Renal cortex interstitium (tissue), 15 donors: ENCODE measurements at places on chromosomes 5 and 9. TPM values are rescaled to one million over a fixed set of nuclear protein-coding genes. Genes with fewer than 3 reads are reported as not detected.
A peak's percentile ranks its signal among the peaks of the same experiment; 100 is the strongest.

The COL23A1 gene
- 7.7 TPM for polyA plus RNA-seq

The SLC6A7 gene
- polyA plus RNA-seq, result 0.11 TPM

The NEURL1B gene
- 14.8 TPM for polyA plus RNA-seq

The SIL1 gene
- 53.2 TPM for polyA plus RNA-seq

DNA sequence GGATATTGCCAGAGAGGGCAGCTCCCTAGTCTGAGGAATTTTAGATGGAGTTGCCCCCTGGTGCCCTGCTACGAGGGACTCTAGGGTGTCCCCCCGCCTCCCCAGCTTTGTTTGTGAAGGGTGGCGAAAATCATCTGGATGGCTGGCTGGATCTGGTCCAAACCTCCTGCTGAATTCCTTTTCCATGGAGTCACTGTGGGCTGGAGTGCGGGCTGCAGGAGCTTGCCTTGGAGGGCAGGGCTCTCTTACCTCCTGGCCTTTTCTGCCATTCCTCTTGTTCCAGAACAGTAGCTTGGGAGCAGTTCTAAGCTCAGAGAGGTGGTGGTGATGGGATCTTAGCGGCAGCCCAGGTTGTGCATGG lies 2.1 kb downstream of the SYNPO start:
- DNase-seq, result no peak

DNA sequence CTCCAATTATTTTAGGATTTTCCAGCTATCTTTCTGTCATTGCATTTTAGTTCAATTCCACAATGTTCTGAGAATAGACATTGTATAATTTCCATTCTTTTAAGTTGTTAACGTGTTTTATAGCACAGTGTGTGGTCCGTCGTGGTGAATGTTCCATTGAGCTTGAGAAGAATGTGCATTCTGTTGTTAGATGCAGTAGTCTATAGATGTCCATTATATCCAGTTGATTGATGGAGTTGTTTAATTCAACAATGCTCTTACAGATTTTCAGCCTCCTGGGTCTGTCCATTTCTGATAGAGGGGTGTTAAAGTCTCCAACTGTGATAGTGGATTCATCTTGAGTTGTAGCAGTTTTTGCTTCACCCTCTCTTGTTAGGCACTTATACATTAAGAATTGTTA lies 1587.7 kb upstream of the NUDT12 start:
- DNase-seq, result no peak

- DNase-seq, result no peak
Observed at GRCh38 chr5:78823196-78823595, 161.9 kb downstream of the ARSB start.

DNA sequence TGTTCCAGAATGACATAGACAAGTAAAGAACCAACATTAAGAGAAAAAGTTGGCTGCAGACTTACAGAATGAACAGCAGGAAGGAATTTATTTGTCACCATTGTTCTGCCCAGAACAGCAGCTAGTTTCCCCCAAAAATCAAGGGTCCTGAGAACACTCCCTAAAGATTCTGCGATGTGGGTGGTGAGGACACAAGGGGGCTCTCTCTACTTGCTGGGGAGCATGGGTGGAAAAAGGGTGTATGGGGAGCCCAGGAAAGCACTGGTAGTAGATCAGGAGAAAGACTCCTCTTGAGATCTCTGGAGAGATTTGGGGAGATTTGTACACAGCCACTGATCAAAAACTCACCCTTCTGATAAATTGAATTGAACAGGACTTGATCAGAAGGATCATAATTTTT lies 316.5 kb downstream of the KCTD16 start:
- DNase-seq, result no peak

GRCh38 chr9:131843989-131844744 lies 104.3 kb upstream of the RAPGEF1 start:
- no peak for DNase-seq

- no peak for DNase-seq
Observed at GRCh38 chr9:129776566-129776937, 23.7 kb upstream of the PTGES start.

GRCh38 chr5:108418197-108418596 lies 36.3 kb upstream of the FBXL17 start:
- DNase-seq, result no peak

DNA sequence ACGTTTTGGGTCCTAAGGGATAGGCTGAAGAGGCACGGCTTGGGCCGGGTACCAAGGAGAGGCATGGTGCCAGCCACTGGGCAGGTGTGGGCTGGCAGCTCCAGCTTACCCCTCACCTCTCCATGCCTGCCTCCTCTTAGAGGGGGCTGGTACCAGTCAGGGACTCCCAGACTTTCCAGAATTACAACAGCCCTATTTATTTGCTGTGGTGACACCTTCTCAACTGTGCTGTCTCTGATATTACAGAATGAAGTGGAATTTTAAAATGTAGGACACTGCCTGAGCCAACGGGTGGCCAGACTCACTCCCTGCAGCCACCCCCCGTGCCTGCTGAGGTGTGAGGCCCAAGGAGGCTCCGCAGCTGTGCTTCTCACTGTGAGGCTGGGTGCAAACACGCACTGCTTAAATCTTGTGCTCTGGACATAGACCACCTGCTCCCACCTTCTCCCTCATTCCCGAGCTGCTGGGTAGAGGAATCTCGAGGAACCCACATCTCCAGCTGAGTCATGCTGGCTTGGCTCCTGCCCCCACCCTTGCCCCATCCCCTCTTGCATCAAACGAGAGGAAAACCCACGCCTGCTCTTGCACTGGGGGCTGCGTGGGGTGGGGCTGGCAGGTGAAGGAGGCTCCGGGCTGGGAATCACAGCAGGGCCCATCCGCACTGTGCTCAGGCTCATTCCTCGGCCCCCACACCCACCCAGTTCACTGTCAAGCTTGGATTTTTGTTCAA lies 47.9 kb downstream of the PRRT1B start:
- no peak for DNase-seq

GRCh38 chr5:62306323-62306895 lies 403 bp downstream of the KIF2A start:
- no peak for DNase-seq

- DNase-seq, result no peak
Observed at GRCh38 chr9:129868872-129869486, 33.7 kb downstream of the USP20 start.

- no peak for DNase-seq
Observed at GRCh38 chr5:51977014-51977413, 593.8 kb downstream of the ISL1 start.

DNA sequence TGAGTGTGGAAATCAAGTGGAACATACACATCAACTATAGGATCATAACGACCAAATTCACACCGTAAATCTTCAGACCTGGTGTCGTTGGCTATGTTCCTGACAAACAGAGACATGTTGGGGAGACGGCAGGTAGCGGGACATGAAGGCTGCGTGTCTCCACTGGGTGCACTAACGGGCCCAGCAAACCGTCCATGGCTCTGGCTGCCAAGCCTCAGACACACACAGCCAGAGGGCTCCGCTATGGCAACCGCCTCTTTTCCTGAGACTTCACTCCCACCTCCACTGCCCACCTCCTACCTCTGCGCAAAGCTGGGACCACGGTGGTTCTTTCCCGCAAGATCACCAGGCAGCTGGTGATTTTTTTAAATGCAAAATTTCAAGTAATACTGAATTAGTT lies 16.3 kb downstream of the TMEM38B start:
- no peak for DNase-seq

- DNase-seq, result no peak
Observed at GRCh38 chr9:36816371-36816770, 217.7 kb downstream of the PAX5 start.

- no peak for DNase-seq
Observed at GRCh38 chr9:518540-518939, 303.9 kb downstream of the DOCK8 start.

DNA sequence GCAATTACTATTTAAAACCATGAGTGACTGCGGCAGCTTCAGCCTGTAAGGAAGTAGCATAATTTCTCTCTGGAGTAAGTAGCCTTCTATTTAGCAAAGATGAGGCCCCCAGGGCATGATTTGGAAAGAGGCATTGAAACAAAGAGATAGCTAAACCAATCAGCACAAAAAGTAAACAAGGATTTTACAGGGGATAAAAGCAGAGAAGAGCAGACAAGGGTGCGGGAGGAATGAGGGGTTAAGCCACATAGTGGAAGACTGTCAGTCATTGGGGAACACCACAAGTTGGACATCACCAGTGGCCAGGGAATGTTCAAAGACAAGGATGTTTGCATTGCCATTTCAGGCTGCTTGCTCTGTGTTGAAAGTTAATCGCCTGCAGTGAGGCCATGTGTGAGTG lies 24.0 kb upstream of the C5orf63 start:
- no peak for DNase-seq

GRCh38 chr5:45411971-45412612 lies 284.1 kb downstream of the HCN1 start:
- DNase-seq, result no peak

GRCh38 chr5:168749391-168750100 lies 170.4 kb upstream of the PANK3 start:
- no peak for DNase-seq

DNA sequence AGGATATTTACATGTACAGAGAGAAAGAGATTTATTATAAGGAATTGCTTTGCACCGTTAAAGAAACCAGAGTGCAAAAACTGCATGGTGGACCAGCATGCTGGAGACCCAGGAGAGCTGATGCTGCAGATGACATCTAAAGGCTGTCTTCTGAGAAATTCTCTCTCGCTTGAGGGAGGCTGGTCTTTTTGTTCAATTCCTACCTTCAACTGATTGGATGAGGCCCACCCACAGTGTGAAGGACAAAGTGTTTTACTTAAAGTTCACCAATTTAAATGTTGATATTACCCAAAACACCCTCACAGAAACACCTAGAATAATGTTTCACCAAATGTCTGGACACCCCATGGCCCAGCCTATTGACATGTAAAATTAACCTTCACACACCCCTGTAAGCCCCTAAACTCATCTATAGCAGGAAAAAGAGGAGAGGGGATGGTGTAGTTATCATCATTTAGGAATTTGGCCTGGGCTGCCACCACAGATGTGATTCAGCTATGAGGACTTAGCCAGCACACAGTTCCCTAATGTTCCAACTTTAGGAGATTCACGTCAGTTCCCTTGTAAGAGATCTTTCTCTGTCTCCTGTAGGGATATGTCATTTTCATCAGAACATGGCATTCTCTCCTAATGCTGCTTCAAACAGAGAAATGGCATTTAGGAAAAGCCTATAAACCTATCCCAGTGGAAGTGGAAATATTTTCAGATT lies 358.2 kb upstream of the TLE4 start:
- no peak for DNase-seq

GRCh38 chr5:56574778-56575177 lies 240.6 kb upstream of the MAP3K1 start:
- no peak for DNase-seq

DNA sequence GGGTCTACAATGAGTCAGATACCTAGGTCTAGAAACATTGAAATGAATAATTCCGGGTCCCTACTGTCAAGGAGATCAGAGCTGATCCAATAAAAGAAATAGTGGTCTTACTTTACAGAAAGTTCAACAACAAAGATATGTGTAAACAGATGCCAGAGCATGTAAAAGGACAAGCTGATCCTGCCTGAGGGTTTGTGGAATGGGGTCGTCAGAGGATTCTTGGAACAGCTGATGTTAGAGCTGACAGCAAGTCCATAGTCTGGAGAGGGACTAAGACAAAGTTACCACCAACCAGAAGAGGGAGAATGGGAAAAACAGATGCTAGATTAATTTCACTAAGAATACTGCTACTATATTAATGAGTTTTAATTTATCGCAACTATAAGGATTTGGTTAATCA lies 71.5 kb downstream of the FREM1 start:
- no peak for DNase-seq

DNA sequence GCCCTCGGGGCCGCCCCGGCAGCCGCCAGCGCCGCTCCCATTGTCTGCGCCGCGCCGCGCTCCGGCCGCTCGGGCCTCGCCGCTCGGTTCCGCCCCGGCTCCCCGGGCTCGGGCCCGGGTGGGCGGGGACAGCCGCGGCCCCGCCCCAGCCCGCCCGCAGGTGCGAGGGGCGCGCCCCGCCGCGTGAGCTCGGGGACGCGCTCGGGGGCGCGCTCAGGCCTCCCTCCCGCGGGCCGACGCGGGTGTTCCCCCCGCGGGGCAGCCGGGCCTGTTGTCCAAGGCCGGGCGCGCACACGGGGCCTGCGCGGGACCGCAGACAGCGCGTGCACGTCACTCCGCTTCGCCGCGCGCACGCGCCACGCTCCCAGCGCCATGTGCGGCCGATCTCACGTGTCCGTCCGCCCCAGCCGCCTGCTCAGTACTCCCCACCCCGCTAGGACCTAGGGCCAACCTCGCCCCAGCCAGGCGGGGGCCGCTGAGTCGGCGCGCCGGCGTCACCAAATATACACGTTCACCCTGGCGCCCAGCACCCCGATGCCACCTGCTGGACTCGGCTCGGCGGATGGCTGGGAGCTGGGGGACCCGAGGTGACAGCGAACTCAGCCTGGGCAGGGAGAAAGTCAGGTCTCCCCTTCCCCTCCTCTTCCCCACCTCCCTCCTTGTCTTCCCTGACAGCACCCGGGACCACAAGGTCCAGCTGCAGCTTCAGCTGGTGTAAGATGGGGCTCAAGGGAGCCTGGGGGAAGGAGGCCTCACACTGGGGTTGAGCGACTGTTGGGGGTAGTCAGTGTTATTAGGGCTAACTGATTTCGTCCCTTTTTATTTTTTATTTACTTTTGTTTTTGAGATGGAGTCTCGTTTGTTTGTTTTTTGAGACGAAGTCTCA lies 14.3 kb downstream of the GBGT1 start:
- DNase-seq, result peak; percentile 74

GRCh38 chr9:4864698-4865097 lies 72.0 kb downstream of the RCL1 start:
- no peak for DNase-seq

- no peak for DNase-seq
Observed at GRCh38 chr9:114261026-114261425, 61.9 kb upstream of the ORM1 start.

DNA sequence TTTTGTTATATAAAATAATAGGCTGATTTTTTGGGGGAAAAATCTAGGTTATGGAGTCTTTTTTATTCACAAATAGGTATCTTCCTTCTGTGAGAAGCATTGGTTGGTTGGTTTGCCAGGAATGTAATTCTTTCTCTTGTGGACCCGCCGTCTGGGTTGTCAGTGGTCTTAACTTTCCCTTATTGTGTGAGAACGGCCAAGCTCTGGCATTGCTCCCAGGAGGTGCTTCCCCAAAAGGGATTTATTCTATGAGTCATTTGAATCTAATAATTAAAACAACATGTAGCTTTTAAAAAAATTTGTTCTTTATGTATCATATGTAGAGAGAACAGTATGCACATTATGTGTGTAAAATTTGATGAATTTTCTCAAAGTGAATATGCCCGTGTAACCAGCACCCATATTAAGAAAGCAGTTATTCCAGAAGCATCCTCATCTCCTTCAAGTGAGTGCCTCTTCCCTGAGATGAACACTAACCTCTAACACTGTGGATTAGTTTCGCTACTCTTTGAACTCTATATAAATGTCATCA lies 114.4 kb downstream of the MAST4 start:
- DNase-seq, result no peak

DNA sequence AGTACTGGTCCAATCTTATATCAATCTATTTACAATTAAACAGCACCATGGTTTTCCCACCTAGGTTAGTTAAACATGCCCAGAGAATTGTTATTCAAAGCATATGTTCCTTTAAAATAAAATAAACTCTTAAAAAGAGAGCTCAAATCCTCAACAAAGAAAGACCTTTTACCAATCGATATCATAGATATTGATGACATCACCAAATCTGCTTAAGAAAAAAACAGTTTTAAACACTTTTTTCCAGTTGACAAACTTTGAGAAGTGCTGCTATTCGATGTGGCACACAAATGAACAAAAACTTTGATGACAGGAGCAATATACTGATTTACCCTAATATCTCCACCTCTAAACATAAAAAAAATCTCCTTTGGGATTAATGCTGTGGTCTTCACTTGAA lies 15.7 kb downstream of the EFCAB9 start:
- DNase-seq, result no peak

- DNase-seq, result no peak
Observed at GRCh38 chr9:84937581-84937980, 268.1 kb downstream of the NTRK2 start.
